ENCODE measurements at places on chromosomes 13 and 19. TPM values are rescaled to one million over a fixed set of nuclear protein-coding genes. Genes with fewer than 3 reads are reported as not detected.

DNA sequence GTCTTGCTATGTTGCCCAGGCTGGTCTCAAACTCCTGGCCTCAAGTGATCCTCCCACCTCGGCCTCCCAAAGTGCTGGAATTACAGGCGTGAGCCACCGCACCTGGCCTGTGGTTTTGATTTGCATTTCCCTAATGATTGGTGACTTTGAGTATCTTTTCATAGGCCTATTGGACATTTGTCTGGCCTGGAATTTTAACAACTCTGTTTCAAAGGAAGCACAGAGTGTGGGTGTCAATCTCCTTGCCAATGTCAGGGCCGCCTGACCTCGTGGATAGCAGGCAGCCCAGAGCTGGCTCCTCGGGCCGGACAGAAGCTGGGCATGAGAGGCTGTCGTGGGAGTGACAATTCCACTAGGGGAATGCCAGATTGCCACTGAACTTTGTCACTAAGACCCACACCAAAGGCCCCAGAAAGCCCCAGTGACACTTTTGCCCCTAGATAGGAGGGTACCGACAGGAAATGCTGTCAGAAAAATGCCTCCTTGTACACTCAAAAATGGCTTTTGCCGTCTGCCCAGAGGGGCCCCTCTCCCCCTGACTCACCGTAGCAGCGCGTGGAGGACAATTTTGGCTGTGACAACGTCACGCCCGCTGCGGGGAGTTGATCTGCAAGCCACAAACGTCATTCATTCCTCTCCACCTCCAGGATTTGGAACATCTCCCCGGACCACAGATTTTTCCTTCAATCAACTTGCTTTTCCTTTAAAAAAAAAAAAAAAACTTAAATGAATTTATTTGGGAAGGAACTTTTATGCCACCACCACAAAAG is 11.7 kb upstream of the ADGRE5 start:
- DNase-seq, result no peak

DNA sequence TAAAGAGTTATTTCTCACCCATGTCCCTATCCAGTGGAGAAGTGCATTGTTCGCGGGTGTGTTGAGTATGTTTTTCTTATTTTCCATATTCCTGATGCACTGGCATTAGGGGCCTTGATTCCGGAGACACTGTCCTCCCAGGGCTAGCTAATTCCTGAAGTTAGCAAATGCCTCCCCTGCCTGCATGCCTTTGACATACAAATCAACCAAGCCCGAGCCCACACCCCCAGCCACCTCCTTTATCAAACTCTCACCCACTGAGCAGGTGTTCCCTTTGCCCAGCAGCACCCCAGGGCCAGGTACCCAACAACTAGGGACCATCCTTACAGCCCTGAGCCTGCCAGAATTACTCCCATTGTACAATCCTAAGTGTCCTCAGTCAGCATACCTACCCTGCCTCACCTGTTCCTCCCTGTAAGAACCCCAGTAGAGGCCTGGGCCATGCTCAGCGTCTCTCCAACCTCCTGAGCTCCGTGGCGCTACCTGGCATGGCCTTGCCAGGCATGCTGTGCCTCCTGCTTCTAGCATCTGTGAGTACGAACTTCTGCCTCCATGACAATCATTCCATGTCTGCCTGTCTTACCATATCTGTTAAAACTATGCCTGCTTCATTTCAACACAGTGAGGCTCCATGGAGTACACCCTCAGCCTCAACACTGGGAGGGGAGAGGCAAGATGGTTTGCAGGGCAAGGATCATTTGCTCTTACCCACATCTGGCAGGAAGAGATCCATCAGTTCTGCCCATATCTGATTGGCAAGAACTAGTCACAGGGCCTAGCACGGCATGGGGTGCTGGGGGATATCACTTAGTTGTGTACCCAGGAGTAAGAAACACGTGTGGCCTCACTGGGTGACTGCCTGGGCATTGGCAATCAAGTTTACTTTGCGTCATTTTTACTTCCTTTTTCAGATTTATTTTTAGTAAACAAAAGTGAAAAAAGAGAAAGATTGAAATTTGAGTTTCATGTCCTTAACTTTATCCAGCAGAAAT is 203.9 kb downstream of the SHISA2 start:
- peak; percentile 60 for DNase-seq

DNA sequence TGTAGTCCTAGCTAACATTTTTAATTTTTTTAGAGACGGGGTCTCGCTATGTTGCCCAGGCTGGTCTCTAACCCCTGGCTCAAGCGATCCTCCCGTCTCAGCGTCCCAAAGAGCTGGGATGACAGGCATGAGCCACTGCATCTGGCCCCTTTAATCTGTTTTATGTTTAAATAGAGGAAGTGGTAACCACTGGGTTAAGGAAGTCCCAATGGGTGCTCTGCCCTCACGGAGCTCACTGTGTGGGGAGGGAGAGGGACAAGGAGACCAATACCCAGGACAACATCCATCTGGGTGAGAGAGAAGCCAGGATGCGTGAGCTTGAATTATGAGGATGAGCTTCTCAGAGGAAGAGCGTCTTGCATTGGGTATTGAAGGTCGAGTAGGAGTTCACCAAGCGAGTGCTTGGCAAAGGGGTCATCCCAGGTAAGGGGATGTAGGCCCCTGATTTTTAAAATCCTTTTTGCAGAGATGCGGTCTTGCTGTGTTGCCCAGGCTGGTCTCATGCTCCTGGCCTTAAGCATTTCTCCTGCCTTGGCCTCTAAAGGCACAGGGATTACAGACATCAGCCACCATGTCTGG is 13.8 kb downstream of the YJU2 start:
- no peak for DNase-seq

GRCh38 chr19:37361994-37362393 is 8.9 kb upstream of the ZNF527 start:
- DNase-seq, result no peak

DNA sequence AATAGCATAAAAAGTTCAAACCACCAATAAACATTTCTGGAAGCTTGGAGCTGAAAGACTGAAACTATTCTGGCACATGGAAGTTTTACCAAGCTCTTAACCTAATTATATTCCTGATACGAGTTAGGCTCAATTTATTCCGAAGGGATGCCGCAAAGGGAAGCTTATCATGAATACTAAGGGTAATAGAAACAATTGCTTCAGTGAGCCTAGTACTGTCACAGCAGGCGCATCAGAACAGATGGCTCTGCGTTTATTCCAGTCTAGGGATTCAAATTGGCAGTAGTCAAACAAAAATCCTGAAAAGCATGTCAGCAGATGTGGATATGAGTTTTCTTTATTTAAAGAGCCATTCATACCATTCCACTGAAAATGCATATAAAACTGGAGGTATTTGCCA is 779.5 kb downstream of the GPC5 start:
- no peak for DNase-seq

DNA sequence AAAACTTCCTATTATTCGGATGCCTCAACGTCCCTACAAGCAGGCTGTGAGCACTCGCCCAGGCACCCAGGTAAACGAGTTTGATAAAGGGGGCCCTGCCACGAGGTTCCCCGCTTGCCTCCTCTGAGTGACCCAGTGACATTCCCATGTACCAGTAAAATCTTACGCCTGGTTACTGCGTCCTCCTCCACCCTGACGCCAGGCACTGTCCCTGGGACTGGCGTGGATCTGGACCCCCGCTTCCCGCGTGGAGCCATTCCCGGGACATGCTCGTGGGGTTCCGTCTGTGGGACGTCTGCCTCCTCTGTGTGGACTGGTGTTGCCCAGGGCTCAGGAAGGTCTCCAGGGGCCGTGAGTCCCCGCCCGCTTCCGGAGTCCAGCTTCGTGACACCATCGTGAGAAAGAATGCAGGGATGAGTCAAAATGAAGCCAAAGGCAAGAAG is 407 bp upstream of the ZNF550 start:
- DNase-seq, result no peak

GRCh38 chr13:39377699-39378098 is 225.3 kb downstream of the LHFPL6 start:
- no peak for DNase-seq

GRCh38 chr19:19234220-19234816 is 22.6 kb downstream of the NCAN start:
- no peak for DNase-seq

- DNase-seq, result no peak
These were observed 1145.1 kb downstream of the UQCRFS1 start for GRCh38 chr19:28067882-28068281.

DNA sequence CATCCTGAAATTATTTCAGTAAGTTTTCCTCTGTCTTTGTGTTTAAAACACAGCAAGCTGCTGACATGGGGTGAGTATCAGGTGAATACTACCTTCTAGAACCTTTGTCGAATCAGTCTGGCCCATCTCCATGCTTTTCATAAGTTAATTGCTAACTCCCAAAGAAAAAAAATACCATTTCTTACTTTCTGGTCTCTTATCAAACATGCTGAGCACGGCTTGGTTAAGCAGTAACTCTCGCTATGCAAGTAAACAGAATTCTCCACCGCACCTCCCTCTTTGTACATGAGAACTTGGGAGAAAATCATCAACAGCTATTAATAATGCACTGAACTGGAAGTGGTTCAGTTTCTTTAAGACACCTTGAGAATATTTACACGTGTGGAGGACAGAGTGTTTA is 88.6 kb downstream of the FGF9 start:
- DNase-seq, result no peak

- DNase-seq, result no peak
These were observed 72.5 kb downstream of the EDNRB start for GRCh38 chr13:77846173-77846572.

STAP2 gene
- 66.8 TPM for total RNA-seq

DNA sequence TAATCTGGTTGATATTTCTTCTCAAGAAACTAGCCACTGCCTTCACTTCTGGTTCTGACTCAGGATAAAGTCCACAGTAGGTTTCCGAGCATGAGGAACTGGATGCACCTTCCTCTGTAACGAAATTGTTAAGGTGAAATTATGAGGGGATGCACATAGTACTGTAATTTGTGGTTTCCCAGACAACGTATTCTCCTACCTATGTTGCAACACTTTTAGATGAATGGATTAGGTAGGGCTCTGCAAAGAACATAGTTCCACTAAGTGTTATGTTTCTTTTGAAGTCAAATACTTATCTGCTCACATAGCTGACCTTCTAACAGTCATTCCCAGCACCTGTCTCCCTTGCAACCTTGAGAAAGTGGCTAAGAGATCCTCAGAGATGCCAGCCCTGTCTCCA is 5.7 kb upstream of the ZC3H13 start:
- DNase-seq, result no peak

PRR22 gene
- 7.3 TPM for total RNA-seq

DNA sequence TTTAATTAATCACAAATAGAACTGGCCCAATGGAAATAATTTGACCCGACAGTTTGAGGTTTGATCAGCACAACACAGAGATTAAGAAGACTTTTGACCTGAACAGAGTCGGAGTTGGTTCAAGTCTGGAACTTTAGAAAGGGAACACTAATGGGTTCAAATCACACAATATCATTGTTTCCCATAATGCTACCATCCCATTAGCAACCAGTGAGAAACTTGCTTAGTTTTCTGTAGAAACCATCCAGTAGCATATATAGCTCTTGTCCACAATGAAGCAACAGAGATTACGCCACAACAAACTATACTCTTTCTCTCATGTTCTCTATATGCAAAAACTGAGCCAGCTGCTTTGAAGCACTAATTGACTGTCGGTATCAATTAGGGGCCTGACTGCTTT is 376.9 kb upstream of the SPRY2 start:
- no peak for DNase-seq

DNA sequence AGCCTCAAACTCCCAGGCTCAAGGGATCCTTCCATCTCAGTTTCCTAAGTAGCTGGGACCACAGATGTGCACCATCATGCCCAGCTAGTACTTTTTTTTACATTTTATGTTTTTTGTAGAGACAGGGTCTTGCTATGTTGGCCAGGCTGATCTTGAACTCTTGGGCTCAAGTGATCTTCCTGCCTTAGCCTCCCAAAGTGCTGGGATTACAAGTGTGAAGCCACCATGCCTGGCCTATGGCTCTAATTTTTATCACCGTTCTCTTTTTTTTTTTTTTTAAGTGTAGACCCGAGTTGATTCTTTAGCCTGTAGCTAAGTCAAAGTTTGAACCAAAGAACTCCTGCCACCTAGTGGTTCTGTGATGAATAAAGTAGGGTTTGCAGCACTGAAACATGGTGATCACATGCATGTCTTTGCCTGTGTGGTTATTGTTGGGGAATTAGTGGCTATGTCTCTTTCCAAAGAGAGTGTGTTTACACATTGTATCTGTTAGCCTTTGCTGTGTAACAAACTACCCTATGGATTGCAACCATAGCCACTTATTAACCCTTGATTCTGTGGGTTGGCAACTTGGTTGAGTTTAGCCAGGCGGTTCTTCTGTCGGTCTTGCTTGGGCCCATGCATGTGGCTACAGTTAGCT is 11.6 kb downstream of the NFILZ start:
- DNase-seq, result no peak

KLHL1 gene
- not detected for total RNA-seq

SOHLH2 gene
- 9.7 TPM for total RNA-seq

- DNase-seq, result no peak
These were observed 22.2 kb downstream of the CCDC169 start for GRCh38 chr13:36275190-36276002.

ATXN8OS gene
- not detected for total RNA-seq

DNA sequence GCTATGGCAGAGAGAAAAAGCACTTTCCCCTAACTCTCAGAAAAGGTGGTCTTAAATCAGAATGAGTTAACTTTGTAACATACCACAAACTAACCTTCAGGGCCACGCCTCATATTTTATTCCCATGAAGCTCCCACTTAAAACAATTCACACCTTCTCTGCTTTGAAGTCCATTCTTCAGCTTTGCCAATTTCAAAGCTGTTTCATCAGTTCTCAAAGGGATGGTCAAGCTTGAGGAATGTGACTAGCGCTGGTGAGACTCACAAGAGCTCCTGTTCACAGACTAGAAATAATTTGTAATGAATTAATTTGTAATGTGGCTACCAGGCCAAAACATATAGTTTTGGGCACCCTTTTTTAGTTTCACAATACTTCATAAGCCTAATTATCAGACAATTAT is 68.2 kb downstream of the STK24 start:
- DNase-seq, result no peak

- no peak for DNase-seq
These were observed 20.0 kb downstream of the CRYL1 start for GRCh38 chr13:20505405-20506366.

DNA sequence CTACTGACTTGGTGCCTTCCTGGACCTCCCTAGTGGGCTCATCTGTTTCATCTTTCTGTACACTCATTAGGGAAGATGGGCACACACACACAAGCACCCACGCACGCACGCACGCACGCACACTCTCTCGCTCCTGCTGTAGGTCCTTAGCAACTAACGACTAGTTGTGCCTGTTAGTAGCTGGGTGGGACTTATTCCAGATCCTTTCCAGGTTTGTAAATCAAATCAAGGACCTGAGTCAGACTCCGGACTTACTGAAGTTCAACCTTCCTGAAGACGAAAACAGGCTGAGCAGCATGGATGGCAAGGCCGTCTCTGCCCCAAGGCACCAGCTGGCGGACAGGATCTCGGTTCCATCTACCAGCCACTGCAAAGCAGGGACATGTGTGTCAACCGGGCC is 76.2 kb downstream of the SLC15A1 start:
- DNase-seq, result no peak

PSG7 gene
- total RNA-seq, result not detected

DNA sequence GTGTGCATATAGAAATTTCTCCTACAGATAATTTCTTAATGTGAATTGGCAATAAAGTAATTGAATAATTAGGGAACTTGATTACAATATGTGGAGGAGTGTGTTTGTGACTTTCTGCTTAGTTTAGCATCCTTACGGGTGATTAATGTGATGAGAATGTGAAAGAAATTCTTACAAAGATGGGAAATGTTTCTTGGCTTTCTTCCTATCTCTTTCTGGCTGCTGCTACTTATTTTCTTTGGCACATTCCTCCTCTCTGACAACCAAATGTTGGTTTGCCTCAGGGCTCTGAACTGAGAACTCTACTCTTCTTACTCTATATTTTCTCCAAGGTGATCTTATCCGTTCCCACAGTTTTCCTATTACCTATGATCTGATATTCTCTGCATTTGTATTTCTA is 300.1 kb downstream of the TBC1D4 start:
- no peak for DNase-seq

All from ureter (tissue), 1 donor.